Endothelial cell (in vitro differentiated cells): ENCODE measurements at places on chromosomes 13 and 19.

- DNase-seq, result no peak
These were observed 321.7 kb downstream of the DLEU7 start for GRCh38 chr13:50521831-50522149.

GRCh38 chr19:2154587-2155075 lies 3.3 kb upstream of the AP3D1 start:
- no peak for DNase-seq

- DNase-seq, result no peak
These were observed 924 bp downstream of the TNFSF13B start for GRCh38 chr13:108270442-108270841.

- no peak for DNase-seq
These were observed 1624.7 kb downstream of the PCDH9 start for GRCh38 chr13:65605396-65605795.

- no peak for DNase-seq
These were observed 47.4 kb downstream of the COG3 start for GRCh38 chr13:45512098-45512496.

GRCh38 chr19:16036941-16037340 lies 39.4 kb upstream of the TPM4 start:
- no peak for DNase-seq

DNA sequence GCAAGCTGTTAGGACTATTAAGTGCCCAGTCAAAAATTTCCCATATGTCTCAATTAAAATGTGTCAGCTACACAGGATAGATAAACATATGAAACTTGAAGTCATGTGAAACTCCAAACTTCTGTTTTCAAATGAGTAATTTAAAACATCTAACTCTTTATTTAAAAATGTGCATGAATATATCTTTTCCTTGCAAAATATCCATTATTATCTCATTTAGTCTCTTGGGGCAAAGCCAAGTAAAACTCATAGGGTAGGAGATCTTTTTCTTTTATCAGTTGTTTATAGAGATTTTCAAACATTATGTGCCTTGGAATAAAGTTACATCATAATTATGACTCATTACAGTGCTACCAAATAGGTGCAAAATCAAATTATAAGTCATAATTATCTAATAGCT lies 2020.1 kb upstream of the PRR20A start:
- no peak for DNase-seq

DNA sequence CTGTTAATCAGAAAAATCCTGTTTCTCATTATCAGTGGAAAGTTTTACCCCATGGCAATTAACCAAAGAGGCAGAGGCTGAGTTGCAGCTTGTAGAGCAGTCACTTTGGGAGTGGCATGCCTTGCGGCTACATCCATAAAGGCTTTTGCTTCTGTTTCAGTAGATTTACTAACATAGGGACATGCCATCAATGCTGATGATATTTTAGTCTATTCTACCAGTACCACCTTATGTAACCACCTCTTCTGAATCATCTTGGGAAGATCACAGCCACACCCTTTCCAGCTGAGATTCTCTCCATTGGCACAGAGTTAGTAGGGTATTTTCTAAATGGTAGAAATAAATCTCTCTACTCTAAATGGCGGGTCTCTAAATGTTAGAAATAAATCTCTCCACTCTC lies 37.5 kb downstream of the POSTN start:
- DNase-seq, result no peak

- no peak for DNase-seq
These were observed 153.2 kb upstream of the SOX1 start for GRCh38 chr13:111913761-111914140.

DNA sequence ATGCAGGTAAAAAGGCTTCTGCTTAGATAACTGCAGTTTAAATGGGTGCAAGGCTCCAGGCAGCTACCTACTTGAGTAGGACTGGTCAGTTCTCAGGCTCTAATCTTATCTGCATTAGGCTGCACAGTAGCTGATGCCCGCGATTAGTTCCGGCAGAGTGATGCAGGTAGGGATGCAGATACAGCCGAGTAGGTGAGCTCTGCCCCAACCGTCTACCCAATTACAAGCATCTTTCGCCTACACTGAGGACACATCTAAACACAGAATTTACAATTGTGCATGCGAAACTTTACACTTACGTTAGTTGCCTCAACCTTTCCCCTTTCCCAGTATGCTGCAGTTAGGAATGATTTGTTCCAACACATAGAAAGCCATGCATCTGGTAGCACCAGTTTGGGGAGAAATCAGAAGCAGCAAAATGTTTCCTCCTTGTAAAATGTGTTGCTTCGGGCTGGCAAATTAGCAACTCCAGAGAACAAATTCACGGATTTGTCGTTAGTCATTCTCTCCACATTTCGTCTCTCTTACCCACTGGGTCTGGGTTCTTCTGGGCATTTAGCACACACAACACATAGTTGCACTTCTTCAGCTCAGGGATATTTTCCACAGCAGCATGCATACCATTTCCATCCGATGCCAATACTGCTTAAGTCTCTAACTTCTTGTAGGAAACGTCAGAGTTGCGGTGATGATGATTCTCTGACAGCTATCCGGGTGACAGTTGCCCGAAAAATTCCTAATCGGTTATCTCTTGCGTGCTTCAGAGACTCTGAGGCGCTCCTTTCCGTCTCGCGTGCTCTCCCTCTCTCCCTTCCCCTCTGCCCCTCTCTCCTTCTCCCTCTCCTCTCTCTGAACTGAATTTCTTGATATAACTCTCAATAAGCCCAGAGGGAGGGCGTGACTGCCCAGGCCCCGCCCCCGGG lies at the start of gene PCDH9:
Gene PCDH9, minus strand, starts transcription at position 856 of the 923 bp plus-strand sequence. CDS start 1,896 bp downstream, outside the sequence.
- DNase-seq, result peak; percentile 6

GRCh38 chr13:21481359-21481758 lies 22.3 kb upstream of the ZDHHC20 start:
- DNase-seq, result no peak

DNA sequence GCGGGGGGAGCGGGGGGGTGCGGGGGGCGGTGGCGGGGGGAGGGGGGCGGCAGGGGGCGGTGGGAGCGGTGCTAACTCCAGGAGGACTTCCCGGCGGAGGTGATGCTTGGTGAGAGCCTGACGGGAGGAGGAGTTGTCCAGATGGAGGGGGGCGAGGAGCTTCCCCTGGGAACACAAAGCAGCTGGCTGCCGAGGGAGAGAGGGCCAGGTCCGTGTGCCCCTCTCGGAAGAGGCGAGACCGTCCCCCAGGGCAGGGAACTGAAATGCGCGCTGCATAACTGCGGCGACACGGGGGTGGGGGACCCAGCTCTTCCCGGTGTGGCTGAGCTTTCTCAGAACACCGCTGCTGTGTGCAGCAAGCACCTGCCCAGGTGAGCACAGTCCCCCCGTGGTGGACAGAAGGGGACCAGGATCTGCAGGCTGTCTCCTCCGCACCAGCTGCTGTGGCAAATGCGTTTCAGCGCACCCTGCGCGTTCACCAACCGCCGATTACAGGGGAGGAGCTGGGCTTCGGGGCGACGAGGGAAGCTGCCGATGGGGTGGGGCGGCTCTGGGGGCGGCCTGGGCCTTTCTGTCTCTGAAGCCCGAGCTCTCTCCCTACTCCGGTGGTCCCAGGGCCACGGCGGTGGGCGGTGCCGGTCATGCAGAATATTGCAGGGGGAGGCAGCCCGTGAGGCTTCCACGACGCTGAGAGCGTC lies 54.7 kb upstream of the F7 start:
- DNase-seq, result no peak

DNA sequence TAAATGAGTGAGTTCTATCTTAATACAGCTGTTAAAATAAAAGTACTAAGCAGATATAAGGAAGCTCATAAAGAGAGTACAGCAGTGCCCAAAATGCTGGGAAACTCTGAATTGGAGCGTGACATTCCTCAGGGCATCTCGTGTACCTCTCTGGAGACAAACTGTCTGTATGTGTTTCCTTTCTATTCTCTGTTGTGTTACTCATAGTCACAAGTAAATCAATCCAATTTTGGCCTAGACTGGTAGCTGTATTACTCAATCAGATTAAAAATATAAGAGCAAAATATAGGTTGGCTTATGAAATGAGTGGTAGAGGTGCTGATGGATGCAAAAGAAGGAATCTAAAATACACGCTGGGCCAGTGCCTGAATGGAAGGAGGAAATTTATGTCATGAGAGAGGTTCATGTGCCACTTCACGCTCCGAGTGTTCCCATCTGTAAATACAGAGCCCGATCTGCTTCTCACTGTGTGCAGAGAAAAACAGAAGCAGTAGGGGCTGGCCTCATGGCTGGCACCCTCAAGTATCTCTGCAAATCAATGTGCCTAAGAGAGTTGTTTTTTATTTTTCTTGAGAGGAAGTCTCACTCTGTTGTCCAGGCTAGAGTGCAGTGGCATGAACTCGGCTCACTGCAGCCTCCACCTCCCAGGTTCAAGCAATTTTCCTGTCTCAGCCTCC lies 58.7 kb upstream of the RGCC start:
- DNase-seq, result no peak

- peak; percentile 77 for DNase-seq
These were observed 413.9 kb downstream of the COG6 start for GRCh38 chr13:40069173-40070044.
